ENCODE measurements at places on chromosomes 7 and 10.

DNA sequence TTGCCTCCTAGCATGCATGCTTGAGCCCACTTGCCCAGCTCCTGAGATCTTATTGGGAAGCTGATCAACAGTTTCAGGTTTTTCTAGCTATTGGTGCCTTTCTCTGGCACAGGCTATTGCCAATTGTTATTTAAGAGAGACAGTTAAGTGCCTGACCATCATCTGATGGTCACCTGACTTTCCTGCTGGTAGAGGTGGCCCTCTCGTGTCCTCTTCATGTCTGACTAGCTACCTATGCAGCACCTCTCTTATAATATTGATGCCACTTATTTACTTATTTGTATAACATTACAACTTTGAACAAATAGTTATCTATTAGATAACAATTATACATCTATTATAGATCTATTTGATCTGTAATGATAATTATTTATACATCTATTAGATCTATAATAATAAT lies 205.9 kb upstream of the SEMA3D start:
- no peak for DNase-seq

- DNase-seq = no peak
Observed at GRCh38 chr10:45532480-45532879, 140.1 kb downstream of the ZFAND4 start.

GRCh38 chr7:19117870-19118608 lies 603 bp upstream of the TWIST1 start:
- DNase-seq = peak; percentile 41

GRCh38 chr10:60762554-60762953 lies 15.7 kb upstream of the CDK1 start:
- peak; percentile 78 for DNase-seq

GRCh38 chr10:130339911-130340310 lies 203.7 kb downstream of the GLRX3 start:
- no peak for DNase-seq

GRCh38 chr10:63530409-63530808 lies 9.2 kb downstream of the REEP3 start:
- DNase-seq = no peak

Data from H9 (cell line).